ENCODE measurements at places on chromosomes 12 and 14.
A peak's percentile ranks its signal among the peaks of the same experiment; 100 is the strongest.

DNA sequence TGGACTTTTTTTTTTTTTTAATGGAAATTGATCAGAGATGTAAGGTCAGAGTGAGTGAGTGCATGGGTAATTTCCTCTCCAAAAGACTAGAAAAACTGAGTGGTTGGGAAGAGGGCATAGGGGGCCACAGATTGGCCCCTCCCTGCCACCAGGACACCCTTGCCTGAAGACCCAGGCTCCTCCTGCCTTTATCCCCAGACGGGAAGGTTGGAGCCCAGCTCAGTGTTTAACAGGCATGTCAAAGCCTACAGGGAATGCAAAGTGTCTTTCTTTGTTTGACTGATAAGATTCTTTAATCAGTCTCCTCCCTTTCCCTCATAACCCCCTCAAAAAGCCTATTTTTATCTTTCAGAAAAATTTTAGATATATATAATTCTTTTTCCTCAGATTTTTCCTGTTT, 50.3 kb downstream of the IRAK3 start:
- DNase-seq, result no peak

- DNase-seq, result no peak
Measured at GRCh38 chr14:72982146-72982708, 44.7 kb downstream of the ZFYVE1 start.

GRCh38 chr12:11687528-11687927, 38.1 kb downstream of the ETV6 start:
- DNase-seq, result no peak

DNA sequence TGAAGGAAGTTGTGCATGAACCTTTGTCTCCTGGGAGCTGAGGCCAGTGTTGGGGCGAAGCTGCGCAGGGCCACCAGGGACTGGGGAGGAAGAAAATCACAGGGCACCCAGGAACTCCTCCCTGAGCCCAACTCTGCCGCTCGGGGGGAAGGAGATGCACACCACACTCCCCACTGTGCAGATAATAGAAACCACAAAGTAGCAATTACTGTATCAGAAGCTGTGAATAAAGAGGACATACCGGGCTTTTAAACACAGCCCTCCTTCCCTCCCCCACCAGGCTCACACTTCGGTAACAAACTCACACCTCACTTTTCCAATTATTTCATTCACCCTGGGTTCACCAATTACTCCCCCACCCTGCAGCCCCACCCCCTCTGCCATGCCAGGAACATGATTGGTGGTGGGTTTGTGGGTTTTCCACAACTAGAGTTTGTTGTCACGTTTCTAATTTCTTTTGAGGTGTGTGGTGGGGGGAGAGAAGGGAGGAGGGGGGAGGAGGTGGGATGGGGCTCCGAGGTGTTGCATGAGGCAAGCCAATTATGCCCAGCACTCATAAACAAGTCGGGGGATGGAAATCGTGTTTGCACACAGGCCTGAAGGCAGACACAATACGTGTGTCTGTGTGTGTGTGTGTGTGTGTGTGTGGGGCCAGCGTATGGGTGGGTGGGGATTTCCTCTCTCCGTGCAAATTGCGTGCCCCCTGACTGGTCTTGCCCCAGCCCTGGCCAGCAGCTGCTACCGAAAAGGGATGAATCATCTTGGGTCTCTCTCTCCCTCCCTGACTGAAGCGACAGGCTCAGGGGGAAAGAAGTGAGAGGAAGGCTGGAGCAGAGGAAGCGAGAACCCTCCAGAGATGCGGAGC, 103.3 kb downstream of the RBM19 start:
- no peak for DNase-seq

DNA sequence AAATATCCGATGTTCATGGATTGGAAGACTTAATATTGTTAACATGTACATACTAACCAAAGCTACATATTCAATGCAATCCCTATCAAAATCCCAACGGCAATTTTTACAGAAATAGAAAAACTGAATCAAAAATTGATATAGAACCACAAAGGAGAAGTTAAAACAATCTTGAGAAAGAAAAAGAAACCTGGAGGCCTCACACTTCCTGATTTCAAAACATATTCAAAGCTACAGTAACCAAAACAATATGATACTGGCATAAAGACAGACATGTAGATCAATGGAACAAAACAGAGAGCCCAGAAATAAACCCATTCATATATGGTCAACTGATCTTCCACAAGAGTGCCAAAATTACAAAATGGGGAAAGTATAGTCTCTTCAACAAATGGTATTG, 5.4 kb upstream of the PELI2 start:
- DNase-seq, result no peak

- DNase-seq, result no peak
Measured at GRCh38 chr12:44457465-44457864, 418.6 kb downstream of the NELL2 start.

DNA sequence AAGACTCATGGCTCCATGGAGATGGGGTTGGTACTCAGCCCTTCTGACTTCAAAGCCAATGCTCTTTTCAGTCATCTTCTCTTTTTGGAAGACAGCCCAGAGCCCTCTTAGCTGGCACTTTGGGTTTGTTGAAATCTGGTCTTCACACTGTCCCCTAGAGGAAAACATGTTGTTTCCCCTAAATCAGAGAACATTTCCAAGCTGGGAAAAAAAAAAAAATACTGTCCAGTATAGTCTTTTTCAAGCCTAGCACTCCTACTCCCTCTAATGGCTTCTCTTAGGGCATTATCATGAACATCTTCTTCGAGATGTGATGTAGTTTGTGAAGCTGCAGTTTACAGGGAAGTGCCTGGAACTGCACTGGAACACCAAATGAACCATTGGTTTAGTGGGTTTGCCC, 3.0 kb upstream of the ZC3H14 start:
- no peak for DNase-seq

DNA sequence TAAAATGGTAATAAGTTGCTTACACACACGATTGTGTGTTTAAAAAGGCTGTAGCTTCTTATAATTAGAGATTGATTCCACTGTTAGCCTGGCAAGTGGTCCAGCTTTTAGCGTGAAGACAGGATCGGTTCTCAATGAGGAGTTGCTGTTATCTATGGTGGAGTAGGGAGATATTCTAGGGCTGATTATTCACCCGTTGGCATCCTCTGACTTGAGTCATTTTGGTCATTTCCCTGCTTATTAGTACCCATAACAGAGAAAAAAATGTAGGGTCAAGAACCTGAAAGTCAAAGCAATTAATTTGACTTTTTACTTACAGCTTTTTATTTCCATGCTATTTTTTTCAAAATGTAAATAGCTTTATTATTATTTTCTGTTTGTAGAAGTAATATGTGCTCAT, 76.0 kb downstream of the KCNK13 start:
- DNase-seq, result no peak

DNA sequence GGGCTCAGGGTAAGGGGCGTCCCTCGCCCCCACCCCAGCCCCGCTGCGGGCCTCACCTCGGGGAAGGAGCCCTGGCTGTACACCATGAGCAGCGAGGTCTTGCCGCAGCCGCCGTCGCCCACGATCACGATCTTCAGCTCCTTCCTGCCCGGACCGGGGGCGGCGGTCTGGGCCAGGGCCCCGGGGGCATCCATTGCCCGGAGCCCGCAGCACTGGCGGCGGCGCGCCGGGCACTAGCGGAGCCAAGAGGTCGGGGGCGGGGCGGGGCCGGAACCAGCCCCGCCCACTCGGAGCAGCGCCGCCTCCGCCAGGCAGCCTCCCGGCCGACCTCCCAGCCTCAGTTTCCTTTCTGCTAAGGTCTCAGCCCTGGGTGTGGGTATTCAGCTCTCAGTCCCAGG, at the start of gene RHOF:
RHOF (minus strand) TSS at position 249 of the 398 bp plus-strand sequence; CDS start at position 194, 55 bp downstream.
- peak; percentile 74 for DNase-seq

DNA sequence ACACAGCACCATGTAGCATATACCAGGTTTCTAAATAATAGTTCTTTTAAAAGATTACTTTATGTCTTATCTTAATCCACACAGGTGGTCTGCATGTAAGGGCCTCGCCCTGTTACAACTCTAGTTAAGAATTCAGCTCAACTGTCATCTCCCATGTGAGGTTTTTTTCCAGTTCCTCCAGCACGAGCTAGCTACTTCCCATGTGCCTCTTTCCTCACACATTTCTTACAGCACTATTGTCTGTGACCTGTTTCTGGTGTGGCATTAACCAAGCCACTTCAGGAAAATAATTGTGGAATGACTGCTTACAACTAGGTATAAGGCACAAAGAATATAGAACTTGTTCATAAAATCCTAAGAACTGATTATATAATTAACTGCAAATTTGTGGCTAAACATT, 65.5 kb downstream of the SH2B3 start:
- no peak for DNase-seq

- no peak for DNase-seq
Measured at GRCh38 chr14:37172024-37172869, at the start of gene SLC25A21. SLC25A21 (minus strand) TSS chr14:37172606.

DNA sequence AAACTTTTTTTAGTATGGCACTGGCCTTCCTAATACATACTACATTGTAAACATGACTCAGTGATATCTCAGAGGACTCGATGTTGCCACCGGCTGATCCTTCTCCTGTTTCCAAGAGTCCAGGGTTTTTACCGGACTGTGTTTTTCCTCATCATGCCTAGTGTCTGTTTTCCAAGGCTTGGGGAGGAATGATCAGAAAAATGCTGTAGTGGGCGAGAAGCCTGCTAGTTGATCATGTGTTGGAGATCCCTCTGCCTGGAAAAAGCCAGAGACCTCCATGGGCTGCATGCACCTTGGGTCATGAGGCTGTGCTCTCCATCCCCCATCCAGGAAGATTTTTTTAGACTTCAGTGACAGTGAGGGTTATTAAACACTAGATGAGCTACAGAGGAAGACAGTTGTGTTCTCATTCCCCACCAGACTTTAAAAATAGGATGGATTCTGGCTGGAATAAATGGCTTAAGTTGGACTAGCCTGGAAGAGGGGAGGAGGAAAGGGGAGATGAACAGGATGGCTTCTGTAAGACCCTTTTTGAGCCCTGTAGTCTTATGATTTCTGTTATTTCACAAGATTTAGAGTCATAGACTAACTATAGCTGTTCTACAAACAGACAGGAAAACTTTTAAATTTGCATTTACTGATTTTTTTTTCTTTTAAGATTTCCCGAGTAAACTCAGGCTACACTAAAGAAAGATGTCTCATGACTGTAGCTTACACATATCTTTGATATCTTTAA, 145.7 kb downstream of the SAMD4A start:
- DNase-seq, result no peak

GRCh38 chr12:19125325-19125724, 4.2 kb upstream of the PLEKHA5 start:
- no peak for DNase-seq

- no peak for DNase-seq
Measured at GRCh38 chr14:23146351-23146910, 27.4 kb upstream of the CEBPE start.

DNA sequence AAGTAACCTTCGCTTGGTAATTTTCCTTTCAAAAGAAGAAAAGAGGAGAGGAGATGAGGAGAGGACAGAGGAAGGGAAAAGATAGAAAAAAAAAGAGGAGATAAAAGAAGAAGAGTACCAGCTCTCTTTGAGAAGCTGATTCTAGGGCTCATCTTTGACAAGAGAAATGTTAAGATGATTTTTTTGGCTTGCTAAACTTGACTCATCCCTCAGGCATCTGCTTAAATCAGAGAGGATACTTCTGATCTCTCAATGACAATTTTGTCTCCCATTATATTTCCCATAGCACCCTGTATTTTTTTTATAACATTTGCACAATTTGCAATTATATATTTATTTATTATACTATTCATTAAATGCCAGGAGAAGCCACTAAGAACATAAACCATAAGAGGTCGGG, 17.1 kb downstream of the SYT1 start:
- no peak for DNase-seq

GRCh38 chr12:40192704-40193255, 32.0 kb upstream of the LRRK2 start:
- DNase-seq, result no peak

GRCh38 chr12:110109837-110110535, 14.2 kb upstream of the IFT81 start:
- DNase-seq, result no peak

DNA sequence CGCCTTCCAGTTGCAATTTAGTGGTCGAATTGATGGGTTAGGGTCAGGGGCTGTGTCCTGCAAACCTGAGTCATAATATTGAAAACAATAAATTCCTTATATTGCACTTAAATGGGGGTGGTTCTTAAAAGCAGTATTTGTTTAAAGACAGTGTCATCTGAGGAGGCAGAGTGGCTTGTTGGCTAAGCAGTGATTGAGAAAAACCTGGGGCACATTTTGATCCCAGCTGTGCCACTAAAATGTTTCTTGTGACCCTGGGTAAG, 48.4 kb downstream of the FBXW8 start:
- no peak for DNase-seq

- peak; percentile 52 for DNase-seq
Measured at GRCh38 chr12:46371718-46372543, 642 bp downstream of the SLC38A2 start.

GRCh38 chr12:76719171-76720041, 44.5 kb upstream of the ZDHHC17 start:
- no peak for DNase-seq

DNA sequence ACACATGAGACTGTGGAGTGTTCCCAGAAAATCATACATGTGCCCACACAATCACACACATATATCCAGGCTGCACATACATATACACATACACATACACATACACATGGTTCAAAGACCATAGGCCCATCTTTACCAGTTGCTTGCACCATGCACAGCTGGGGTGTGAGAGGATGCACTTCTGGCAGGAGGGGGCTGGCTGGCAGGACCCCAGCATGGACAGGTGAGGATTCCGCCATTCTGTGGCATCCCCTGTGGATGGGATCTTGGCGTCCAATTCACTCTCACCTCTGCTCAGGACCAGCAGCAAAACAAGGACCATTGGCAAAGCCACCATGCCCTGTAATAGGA, 7.0 kb downstream of the ITGB7 start:
- no peak for DNase-seq

- no peak for DNase-seq
Measured at GRCh38 chr12:62817556-62818271, 117.2 kb downstream of the PPM1H start.

DNA sequence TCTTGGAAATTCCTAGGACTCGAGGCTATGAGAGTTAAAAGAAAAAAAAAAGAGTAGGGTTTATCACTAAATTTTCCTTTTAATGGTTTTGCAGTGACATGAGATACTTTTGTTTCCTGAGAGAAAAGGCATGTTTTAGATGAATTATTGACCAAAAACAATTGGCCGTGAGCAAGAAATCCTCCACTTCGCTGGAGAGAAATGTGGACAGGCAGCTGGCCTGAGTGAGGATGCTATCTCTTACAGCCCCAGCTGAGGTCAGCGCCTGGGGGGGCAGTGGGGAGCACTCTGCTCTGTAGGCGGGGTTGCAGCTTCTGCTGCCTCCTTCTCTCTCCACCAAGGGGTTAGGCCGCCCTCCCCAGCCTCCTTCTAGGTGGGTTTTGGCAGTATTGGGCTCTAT, 54.7 kb downstream of the PRIMA1 start:
- no peak for DNase-seq

GRCh38 chr14:99752486-99753121, 40.6 kb upstream of the EML1 start:
- DNase-seq, result no peak

Data from activated CD4-positive, alpha-beta T cell treated with anti-CD3 and anti-CD28 coated beads for 4 hours (primary cell).